ENCODE measurements at places on chromosomes 16 and 17. TPM values are rescaled to one million over a fixed set of nuclear protein-coding genes. Genes with fewer than 3 reads are reported as not detected.

Gene ALOXE3
- not detected for total RNA-seq

Gene CEMP1
- not detected for total RNA-seq

Gene CIAO2B
- 71.3 TPM for total RNA-seq

Gene KRTAP9-8
- not detected for total RNA-seq

Gene EMP2
- 22.6 TPM for total RNA-seq

Gene ZP2
- total RNA-seq = not detected

Gene NHLRC4
- total RNA-seq = 0.76 TPM

Gene MAPK7
- 28.1 TPM for total RNA-seq

Gene MRPL28
- total RNA-seq = 88.9 TPM

Gene CA5A
- not detected for total RNA-seq

Gene TMC7
- total RNA-seq = 2.6 TPM

Gene KRT36
- not detected for total RNA-seq

Gene PLA2G10
- total RNA-seq = 0.54 TPM

Gene ODAD4
- total RNA-seq = 1.3 TPM

Gene DPEP2NB
- not detected for total RNA-seq

Gene CES3
- total RNA-seq = 1.6 TPM

Gene ZSCAN10
- 209 TPM for total RNA-seq

Gene CHD3
- 14.2 TPM for total RNA-seq

Gene CBFA2T3
- total RNA-seq = 2.7 TPM

Gene TUBD1
- total RNA-seq = 16.1 TPM

Gene KRTAP4-4
- total RNA-seq = not detected

Gene NARF
- 87.4 TPM for total RNA-seq

Gene NACA2
- total RNA-seq = not detected

Gene SDK2
- total RNA-seq = 3.9 TPM

Gene CACNG5
- total RNA-seq = 2.2 TPM

Gene ABI3
- 1.1 TPM for total RNA-seq

Gene KRTAP9-2
- not detected for total RNA-seq

Gene TBC1D3C
- not detected for total RNA-seq

Gene SLC5A11
- 0.36 TPM for total RNA-seq

Gene CXCL16
- total RNA-seq = 3.9 TPM

Gene C17orf78
- not detected for total RNA-seq

Gene MYH1
- total RNA-seq = not detected

Gene ADGRG3
- total RNA-seq = 0.15 TPM

Gene OTOP3
- not detected for total RNA-seq

Gene CCL4L2
- not detected for total RNA-seq

Gene GNGT2
- 1.4 TPM for total RNA-seq

Gene COPRS
- total RNA-seq = 47.4 TPM

Gene SERPINF2
- total RNA-seq = 1.6 TPM

Gene TBC1D3
- not detected for total RNA-seq

Gene MYH2
- 9.0 TPM for total RNA-seq

Gene KRT16
- not detected for total RNA-seq

Gene CHST5
- 0.15 TPM for total RNA-seq

Gene CHST4
- 12.1 TPM for total RNA-seq

Gene USP43
- 6.9 TPM for total RNA-seq

Gene MTMR4
- 33.4 TPM for total RNA-seq

Gene RPRML
- 5.5 TPM for total RNA-seq

Gene C16orf46
- total RNA-seq = 1.1 TPM

Data from H1 (cell line).